ENCODE measurements at places on chromosomes 13 and 19.

GRCh38 chr19:39167461-39168257, 29.1 kb upstream of the NCCRP1 start:
- no peak for DNase-seq

- no peak for DNase-seq
These were observed 1.7 kb upstream of the UCHL3 start for GRCh38 chr13:75547917-75548316.

GRCh38 chr19:56637976-56638555, 4.9 kb upstream of the SMIM17 start:
- DNase-seq: no peak

DNA sequence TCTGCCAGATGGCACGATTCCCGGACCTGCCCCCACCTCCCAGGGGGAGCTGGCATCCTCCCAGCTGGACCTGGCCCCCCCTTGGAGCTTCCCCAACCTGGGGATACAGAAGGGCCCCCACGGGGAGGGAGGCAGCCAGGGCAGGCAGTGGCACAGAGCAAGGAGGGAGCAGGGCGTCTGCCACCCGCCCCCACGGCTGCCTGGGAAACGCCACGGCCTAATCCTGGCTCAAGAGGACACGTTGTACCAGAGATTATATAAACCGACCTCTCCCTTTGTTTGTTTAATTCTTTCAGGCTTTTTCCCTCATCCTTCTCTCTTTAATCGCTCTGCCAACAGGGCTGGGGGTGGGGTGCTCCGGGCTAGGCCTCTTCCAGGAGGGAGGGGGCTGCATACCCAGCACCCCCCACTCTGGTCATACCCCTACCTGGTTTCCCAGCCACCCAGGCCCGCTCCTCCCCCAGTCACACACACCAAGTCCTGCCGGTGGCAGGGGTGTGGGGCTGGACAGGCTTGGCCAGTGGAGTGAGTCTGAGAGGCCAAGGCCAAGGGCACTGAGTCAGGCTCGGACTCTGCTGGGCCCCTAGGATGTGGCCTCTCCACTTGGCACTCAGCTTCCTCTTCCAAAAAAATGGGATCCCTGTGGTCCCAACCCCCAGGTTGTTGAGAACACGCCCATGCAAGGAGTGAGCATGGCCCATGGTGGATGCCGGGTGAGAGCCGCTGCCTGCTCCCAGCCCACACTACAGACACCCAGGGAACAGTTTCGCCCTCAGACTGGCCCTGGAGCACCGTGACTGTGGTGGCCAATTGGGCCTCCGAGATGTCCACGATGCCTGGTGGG, 29.5 kb upstream of the NFIC start:
- DNase-seq: no peak

Data from cerebellar nuclear complex (tissue), 1 donor.